ENCODE measurements at places on chromosomes 12 and 14. TPM values are rescaled to one million over a fixed set of nuclear protein-coding genes. Genes with fewer than 3 reads are reported as not detected.
A peak's percentile ranks its signal among the peaks of the same experiment; 100 is the strongest.

- no peak overlapping the region for H3K27ac ChIP-seq
- H3K4me3 ChIP-seq, result no peak overlapping the region
- DNase-seq, result peak; percentile 56
- no peaks in the 10 kb centered on the region for H3K36me3 ChIP-seq
- H3K4me1 ChIP-seq, result peaks cover 29% of the 10 kb centered on the region
Observed at GRCh38 chr14:33510063-33510481, 440.8 kb downstream of the EGLN3 start.

POTEG gene
- 0.12 TPM for total RNA-seq

- no peaks in the 10 kb centered on the region for H3K36me3 ChIP-seq
- H3K4me1 ChIP-seq, result peaks cover 13% of the 10 kb centered on the region
- H3K27me3 ChIP-seq, result no peaks in the 10 kb centered on the region
Observed at GRCh38 chr14:92590941-92591340, 77.4 kb downstream of the RIN3 start.

CYP46A1 gene
- total RNA-seq, result 0.52 TPM

- peak; percentile 80 for DNase-seq
- no peak overlapping the region for H3K4me3 ChIP-seq
- no peak overlapping the region for H3K27ac ChIP-seq
- no peaks in the 10 kb centered on the region for H3K27me3 ChIP-seq
- no peaks in the 10 kb centered on the region for H3K4me1 ChIP-seq
Observed at GRCh38 chr14:103185051-103186029, 62.1 kb downstream of the TNFAIP2 start.

DNA sequence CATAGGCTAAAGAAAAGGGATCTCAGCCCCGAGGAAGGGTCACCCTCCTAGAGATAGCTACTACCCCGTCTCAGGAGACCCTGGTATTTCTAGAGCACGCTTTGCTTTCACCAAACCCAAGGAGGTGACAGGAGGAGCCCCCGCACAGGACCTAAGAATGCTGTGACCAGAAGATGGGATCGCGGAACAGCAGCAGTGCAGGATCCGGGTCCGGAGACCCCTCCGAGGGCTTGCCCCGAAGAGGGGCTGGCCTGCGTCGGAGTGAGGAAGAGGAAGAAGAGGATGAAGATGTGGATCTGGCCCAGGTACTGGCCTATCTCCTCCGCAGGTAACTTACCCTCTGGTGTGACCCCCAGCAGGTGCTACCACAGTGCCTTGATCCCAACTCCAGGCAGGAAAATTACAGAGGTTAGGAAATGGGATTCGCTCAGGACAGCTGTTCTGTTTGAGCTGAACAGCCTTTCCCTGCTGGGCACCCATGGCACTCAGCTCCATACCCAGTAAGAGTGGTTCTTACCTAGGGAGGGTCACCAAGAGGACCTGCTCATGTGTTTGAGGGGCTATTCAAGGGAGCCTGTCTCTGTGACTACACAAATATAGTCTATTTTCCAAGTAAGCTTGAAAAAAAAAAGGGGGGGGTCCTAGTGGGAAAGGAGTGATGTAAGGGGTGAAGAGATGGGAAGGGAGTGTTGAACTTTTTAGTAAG lies 826 bp upstream of the NRL start:
- H3K4me1 ChIP-seq, result peaks cover 18% of the 10 kb centered on the region
- H3K4me3 ChIP-seq, result peak overlapping the region; percentile 96
- H3K27me3 ChIP-seq, result no peaks in the 10 kb centered on the region
- no peak overlapping the region for H3K27ac ChIP-seq
- peaks cover 13% of the 10 kb centered on the region for H3K36me3 ChIP-seq

DNA sequence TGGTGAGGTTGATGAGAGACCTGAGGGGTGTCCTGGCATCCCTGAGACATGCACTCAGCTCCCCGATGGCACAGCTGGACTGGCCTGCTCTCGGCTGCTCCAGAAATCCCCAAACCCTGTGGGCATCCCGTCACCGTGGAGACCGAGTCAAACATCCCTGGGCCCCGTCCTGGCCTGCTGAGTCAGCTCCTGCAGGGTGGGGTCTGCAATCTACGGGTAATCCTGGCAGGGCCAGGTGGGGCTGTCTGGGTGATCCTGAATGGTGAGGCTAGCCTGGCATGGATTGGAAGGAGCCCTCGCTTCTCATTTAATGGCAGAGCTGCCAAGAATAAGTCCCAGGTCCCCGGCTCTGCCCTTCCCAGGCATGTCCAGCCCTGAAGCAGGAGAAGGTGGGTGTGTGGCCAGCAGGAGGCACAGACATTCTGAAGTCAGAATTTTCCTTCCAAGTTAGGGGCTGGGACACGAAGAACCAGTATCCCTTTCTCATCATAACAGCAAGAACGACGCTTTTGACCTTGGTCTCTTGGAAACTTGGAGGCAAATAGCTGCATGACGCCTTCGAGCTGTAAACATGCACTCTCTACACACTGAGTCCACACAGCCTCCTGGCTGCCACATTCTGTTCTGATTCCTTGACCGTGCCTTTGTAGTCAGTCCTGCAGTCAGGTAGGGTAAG lies 17.7 kb upstream of the SERPINA4 start:
- H3K4me1 ChIP-seq, result no peaks in the 10 kb centered on the region
- no peaks in the 10 kb centered on the region for H3K27me3 ChIP-seq
- no peak overlapping the region for H3K27ac ChIP-seq
- H3K4me3 ChIP-seq, result no peak overlapping the region
- DNase-seq, result no peak

- H3K4me1 ChIP-seq, result peaks cover 83% of the 10 kb centered on the region
- H3K4me3 ChIP-seq, result peak overlapping the region; percentile 94
- H3K36me3 ChIP-seq, result peaks cover 61% of the 10 kb centered on the region
- DNase-seq, result peak; percentile 41
- no peaks in the 10 kb centered on the region for H3K27me3 ChIP-seq
- peak overlapping the region; percentile 91 for H3K27ac ChIP-seq
Observed at GRCh38 chr12:52235001-52235764, 2.1 kb downstream of the KRT7 start.

BCL2L14 gene
- not detected for total RNA-seq

NUDT14 gene
- 82.1 TPM for total RNA-seq

DNA sequence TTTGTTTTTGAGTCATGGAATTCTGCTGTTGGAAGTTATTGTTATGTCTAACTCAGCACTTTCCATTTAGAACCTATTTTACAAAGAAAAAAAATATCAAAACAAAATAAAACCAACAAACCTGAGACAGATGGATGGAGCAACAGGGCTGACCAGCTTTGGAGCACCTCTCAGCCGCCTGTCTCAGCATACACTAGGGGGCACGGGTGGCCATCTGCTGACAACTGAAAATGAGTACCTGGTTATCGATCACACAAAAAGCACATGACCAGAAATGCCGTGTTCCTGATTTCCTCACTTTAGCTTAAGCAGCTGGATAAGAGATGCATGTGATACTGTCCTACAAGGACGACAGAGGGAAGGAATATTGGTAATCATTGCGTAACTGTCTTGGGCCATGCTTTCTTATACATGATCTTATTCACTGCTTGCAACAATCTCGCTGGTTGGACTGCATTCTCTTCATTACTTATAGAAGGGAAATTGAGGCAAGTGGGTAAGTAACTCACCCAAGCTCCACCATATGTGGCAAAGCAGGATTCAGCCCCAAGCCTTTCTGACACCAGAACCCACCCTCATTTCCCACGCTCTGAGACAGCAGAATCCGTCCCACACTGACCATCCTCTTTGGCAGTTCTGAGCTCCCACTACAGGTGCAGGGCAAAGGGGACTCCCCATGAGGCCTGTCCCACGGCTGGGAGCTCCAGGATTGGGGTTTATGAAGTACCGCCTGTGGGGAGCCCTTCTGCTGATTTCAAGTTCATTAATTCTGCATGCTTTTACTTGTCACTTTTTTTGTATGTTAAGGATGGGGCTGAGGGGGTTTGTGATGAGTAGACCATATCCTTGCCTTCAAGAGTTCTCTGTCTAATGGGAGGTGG lies 43.5 kb downstream of the C14orf132 start:
- H3K27ac ChIP-seq, result no peak overlapping the region
- H3K4me3 ChIP-seq, result no peak overlapping the region
- H3K4me1 ChIP-seq, result peaks cover 28% of the 10 kb centered on the region
- DNase-seq, result no peak
- no peaks in the 10 kb centered on the region for H3K36me3 ChIP-seq

DNA sequence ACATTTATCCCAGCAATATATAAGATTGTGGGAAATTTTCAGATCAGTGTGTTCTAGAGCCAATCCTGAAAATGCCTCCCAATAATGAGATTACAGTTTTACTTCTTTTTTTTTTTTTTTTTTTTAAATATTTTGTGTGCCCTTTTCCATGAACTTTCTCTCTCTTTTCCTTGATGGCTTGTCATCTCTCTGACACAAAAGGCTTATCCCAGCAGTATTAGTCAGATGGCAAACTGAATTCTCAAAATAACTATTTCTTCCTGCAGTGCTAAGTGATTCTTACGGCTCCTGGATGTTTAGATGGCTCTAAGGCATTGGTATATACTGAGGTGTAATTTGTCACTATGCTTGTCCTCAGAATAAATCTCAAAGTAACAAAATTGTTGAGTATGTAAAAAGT lies 86.7 kb downstream of the LRP6 start:
- DNase-seq, result no peak
- peaks cover 6% of the 10 kb centered on the region for H3K36me3 ChIP-seq
- H3K4me1 ChIP-seq, result peaks cover 22% of the 10 kb centered on the region
- H3K4me3 ChIP-seq, result no peak overlapping the region

FBLN5 gene
- total RNA-seq, result 0.58 TPM

DNA sequence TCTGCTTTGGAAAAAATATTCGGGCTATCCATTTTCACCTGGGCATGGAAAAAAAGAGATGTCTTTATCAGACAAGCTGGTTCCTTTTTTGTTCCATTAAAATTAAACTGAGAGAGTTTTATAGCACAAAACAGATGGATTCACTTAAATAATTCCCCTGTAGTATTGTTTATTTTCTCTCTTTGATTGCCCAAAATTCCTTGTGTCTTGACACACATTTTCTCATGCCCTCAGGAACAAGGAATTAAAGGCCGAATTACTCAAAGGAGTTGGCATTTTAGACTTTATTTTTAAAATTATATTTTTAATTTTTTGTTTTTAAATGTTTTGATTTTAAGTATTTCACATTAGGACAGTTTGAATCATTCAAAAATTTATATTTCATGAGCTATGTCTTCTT lies 69.6 kb upstream of the SLCO1C1 start:
- DNase-seq, result no peak
- no peak overlapping the region for H3K4me3 ChIP-seq
- H3K27me3 ChIP-seq, result no peaks in the 10 kb centered on the region
- H3K27ac ChIP-seq, result no peak overlapping the region
- no peaks in the 10 kb centered on the region for H3K36me3 ChIP-seq
- no peaks in the 10 kb centered on the region for H3K4me1 ChIP-seq

FOXA1 gene
- 249 TPM for total RNA-seq

JKAMP gene
- 147 TPM for total RNA-seq

- no peaks in the 10 kb centered on the region for H3K27me3 ChIP-seq
- peak; percentile 49 for DNase-seq
- no peak overlapping the region for H3K4me3 ChIP-seq
Observed at GRCh38 chr14:58280954-58281787, 17.2 kb upstream of the ARID4A start.

- no peaks in the 10 kb centered on the region for H3K4me1 ChIP-seq
- DNase-seq, result no peak
- no peak overlapping the region for H3K4me3 ChIP-seq
- 0 out of 2 replicates have a peak, but pooled peaks cover 4% of the 10 kb centered on the region for H3K27me3 ChIP-seq
- H3K27ac ChIP-seq, result no peak overlapping the region
Observed at GRCh38 chr14:24673534-24674203, 39.7 kb upstream of the GZMB start.

HAL gene
- 1.5 TPM for total RNA-seq

DNA sequence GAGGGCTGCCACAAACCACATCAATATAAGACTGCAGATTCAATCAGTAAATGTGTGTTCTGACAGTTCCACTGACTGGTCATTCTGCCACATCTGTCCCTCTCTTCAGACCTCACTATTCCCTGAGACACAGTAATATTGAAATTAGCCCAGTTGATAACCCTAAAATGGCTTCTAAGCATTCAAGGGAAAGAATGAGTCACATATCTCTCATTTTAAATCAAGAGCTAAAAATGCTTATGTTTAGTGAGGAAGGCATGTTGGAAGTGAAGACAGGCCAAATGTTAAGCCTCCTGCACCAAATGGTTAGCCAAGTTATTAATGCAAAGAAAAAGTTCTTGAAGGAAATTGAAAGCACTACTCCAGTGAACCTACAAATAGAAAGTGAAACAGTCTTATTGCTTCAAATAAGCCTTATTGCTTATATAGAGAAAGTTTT lies 24.5 kb upstream of the KIF21A start:
- no peak overlapping the region for H3K27ac ChIP-seq
- H3K27me3 ChIP-seq, result no peaks in the 10 kb centered on the region
- no peak overlapping the region for H3K4me3 ChIP-seq
- no peak for DNase-seq
- H3K36me3 ChIP-seq, result no peaks in the 10 kb centered on the region
- no peaks in the 10 kb centered on the region for H3K4me1 ChIP-seq

ACOT4 gene
- total RNA-seq, result 3.9 TPM

DNA sequence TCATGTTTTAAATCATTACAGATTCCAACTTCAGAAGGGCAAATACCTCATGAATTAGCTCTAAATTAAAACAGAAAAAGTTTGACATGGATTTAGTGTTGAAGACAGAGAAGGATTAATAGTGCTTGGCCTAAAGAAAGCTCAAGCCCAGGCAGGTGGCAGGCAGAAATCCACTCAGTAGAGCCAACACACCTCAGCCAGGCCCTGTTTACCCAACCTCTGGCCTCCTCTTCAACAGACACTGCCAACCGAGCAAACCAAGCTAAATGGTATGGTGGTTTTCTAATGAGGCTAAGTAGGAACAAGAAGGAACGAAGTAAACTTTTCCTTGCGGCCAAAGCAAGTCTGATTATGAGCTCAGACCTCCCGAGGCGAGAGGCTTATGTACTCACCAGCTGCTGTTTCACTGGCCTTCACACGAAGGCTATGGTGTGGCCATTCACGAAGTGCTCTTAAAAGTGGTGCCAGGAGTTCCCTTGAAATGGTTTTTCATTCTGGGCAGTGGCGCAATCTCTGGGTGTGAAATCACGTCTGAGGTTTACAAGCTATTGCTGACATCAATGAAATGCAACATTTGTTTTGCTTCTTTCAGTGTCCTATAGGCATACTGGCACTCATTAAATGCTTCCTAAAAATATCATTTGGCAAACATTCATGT lies 124.1 kb upstream of the LGR5 start:
- no peaks in the 10 kb centered on the region for H3K36me3 ChIP-seq
- no peaks in the 10 kb centered on the region for H3K27me3 ChIP-seq
- H3K27ac ChIP-seq, result no peak overlapping the region
- no peak overlapping the region for H3K4me3 ChIP-seq
- H3K4me1 ChIP-seq, result peaks cover 7% of the 10 kb centered on the region

DNA sequence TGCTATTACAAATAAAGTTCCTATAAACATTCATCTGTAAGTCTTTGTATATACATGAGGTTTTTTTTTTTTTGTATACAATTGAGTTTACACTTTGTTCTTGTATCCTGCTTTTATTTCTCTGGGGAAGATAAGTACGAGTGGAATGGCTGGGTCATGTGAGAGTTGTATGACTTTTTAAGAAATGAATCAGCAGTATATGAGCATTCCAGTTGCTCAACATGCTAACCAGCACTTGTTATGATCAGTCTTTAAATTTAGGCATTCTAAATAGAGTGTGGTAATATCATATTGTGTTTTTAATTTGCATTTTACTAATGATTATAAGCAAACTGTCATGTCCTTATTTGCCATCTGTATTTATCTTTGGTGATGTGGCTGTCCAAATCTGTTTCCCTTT lies 44.7 kb upstream of the AMIGO2 start:
- no peaks in the 10 kb centered on the region for H3K36me3 ChIP-seq
- no peak overlapping the region for H3K27ac ChIP-seq
- peak; percentile 36 for DNase-seq
